Amniotic stem cell (primary cell): ENCODE measurements at places on chromosomes 2 and 18.

- DNase-seq = no peak
These were observed 223.4 kb downstream of the TFCP2L1 start for GRCh38 chr2:121061633-121062032.

DNA sequence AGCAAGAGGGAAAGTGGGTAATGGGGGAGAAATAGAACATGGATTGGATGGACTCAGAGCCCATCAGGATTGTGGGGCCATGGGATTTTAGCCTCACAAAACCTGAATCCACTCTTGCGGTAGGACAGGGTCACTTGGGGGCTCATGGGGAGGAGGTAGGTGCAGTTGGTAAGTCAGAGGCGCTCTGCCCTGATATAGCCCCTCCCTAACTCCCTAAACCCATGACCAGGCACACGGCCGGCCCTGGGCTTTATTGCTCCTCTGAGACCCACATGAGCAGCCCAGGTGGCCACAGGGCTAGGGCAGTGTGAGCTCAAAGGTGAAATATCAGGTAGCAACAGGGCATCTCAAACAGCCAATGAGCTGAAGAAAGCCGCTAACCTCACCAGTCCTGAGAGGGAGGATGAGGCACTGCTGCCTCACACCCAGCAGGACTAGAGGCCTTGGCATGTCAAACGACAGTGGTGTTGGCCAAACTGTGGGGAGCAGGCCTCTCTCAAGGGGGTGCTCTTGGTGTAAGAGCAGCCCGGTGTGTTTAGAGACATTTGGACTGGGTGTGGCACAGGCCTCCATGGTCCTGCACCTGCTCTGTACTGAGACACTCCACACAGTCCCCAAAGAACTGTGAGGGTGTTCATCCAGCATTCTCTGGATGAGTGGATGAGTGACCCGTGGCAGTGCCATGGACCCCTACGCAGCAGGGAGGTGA is 90.8 kb upstream of the HS6ST1 start:
- no peak for DNase-seq

- no peak for DNase-seq
These were observed 168.1 kb downstream of the NRXN1 start for GRCh38 chr2:50863856-50864255.

DNA sequence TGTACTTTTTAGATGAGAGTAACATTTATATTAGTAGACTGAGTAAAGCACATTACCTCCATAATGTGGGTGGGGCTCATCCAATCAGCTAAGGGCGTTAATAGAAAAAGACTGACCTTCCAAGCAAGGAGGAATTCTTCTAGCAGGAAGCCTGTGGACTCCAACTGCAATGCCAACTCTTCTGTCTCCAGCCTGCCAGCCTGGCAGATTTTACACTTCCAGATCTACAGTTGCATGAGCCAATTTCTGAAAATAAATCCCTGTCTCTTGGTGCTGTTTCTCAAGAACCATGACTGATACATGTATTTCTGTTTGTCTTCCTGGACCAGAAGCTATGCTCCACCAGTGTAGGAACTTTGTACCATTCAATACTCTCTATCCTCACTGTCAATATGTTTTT is 69.0 kb upstream of the LMAN1 start:
- DNase-seq = no peak

- no peak for DNase-seq
These were observed 22.1 kb upstream of the LBH start for GRCh38 chr2:30209227-30209626.

DNA sequence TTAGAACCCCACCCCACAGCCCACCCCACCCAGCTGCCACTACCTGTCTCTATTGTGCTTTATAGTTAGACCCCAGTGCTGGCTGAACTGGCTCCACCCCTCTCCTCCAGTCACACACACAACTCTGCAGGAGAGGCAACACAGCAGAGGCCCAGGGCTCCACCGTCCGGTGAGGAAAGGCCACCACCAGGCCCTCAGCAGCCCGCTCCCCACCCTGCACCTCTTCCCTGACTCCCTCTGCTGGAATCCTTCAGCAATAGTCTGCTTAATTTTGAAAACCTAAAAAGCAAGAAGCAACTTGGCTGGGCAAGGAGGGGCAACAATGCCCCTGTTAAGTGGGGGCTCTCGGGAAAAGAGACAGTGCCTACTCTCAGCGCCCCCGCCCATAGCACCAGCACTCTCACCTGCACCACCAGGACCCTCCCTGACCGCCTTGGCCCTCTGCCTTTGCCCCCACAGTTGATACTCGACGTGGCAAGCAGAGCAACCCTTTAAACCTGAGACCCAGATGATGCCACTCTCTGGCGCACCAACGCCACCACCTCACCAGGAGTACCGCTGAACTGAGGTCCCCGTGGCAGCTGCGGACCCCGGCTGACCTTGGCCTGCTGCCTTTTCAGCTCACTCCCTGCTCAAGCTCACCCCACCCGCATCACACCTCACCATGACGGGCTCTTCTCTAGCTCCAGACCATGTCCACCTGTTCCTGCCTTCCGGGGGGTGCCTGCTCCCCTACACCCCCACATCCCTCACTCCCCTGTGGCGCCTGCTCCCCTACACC is 45.7 kb downstream of the NDUFA10 start:
- DNase-seq = no peak

DNA sequence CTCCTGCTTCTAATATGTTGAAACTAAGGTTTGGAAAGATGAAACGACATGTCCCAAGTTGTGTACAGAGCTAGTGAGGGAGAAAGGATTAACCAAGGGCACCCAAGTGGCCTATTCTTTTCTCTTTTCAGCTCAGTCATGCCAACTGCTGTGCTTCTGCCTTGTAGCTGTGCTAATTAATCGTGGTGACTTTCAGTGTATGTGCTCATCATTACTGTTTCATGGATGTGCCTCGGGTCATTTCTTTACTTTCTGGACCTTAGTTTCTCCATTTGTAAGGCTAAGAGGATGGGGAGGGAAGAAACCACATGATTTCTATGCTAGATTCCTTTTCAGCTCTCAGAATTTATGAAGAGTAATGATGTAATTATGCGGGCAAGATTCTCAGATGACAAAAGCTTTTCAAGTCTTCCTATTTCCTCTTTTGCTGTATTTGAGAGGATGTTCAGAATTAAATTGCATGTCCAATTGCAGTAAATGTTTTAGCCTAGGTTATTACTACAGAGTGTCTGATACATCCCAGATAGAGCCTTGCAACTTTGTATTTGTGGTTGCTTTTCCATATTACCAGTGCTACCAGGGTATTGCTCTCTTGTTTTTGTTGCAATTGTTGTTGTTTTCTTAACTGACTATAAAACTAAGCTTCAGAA is 621.2 kb downstream of the CNTNAP5 start:
- no peak for DNase-seq

- peak; percentile 77 for DNase-seq
These were observed 371.9 kb downstream of the IRS1 start for GRCh38 chr2:226427538-226428307.

- DNase-seq = no peak
These were observed 48.7 kb downstream of the COA5 start for GRCh38 chr2:98559581-98559980.

DNA sequence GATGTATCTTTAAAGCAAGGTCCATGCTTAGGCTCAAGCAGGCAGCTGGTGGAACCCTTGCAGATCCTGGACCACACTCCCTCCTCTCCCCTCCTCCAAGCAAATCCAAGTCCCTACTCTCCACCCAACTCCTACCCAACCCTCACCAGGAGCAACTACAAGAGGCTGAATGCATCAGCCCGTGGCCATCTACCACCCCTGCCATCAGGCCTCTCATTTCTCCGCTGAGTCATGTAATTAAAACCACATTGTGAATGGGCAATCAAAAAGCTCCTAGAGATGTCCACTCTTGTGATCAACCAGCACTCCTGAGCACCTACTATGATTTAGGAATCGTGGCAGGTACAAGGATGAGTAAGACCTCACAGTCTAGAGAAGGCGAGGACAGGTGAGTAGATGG is 142.2 kb upstream of the CAPN13 start:
- no peak for DNase-seq

DNA sequence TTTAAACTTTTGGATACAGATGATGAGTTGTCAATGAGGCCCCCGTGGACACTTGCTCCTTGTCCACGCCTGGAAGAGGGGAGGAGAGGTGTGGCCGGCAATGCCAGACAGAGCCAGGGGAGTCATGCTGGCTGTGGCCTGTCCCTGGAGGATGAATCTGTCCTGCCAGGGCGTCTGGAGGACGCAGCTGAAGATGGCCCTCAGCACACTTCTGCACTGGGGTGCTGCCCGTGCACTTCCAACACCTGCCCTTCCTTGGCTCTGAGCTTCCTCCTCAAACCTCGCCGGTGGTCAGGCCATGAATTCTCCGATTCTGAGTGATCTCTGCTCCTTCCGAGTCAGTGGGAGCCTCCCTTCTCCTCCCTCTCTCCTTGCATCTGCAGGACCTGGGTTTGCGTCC is 56.4 kb downstream of the KCNF1 start:
- no peak for DNase-seq

- DNase-seq = no peak
These were observed 203.3 kb upstream of the NT5C1B start for GRCh38 chr2:18792684-18793083.

DNA sequence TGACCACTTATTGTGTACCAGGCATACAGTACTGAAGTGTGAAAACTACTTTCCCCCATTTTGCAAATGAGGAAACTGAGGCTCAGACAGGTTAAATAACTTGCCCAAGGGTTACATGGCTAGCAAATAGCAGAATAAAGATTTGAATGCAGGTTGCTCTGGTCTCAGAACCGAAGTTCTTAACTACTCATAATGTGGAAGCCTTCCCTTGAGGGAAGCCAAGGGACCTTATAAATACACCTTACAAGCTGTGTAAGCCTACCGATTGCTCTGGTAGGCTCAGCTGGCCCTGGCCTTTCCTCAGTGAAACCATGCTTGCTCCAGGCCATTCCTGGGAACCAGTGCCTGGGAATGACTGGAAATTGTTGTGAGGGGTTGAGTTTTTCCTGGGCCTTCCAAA is 114.6 kb upstream of the CDCA7 start:
- DNase-seq = no peak

- DNase-seq = no peak
These were observed 82.5 kb downstream of the EDAR start for GRCh38 chr2:108906403-108907077.

DNA sequence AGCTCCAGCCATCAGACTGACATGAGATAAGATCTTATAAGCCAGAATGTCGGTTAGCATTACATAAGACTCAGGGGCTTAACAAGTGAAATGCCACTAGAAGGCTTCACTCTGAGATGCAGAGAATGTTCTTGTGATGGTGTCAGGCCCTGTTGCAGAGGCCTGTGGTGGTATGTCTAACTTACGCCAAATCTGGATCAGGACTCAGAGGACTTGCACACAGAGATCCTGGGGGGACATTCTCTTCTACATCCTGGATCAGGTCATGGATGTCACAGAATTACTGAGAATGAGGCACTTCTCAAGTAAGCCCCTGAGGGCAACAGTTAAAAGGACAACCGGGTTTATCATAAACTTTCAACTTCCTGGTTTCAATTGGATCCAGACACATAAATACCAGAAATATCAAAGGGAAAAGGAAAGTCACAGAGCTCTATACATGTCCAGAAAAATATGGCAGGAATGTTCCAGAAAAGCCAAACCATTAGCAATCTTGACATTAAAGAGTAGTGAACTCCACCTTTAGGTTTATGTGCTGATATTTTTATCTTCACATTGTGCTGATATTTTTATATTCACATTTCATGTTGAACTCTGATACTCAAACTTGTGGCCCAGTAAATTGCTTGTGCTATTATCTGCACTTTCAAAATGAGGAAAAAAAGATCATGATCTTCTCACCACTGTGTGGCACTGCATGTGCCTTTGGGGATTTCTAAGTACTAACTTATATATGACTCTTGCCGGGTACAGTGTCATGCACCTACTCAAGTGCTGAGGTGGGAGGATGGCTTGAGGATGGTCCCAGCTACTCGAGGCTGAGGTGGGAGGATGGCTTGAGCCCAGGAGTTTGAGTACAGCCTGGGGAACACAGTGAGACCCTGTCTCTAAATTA is 137.5 kb upstream of the RNF152 start:
- DNase-seq = peak; percentile 54

- DNase-seq = no peak
These were observed 555.5 kb downstream of the ARHGAP15 start for GRCh38 chr2:143684551-143685320.

DNA sequence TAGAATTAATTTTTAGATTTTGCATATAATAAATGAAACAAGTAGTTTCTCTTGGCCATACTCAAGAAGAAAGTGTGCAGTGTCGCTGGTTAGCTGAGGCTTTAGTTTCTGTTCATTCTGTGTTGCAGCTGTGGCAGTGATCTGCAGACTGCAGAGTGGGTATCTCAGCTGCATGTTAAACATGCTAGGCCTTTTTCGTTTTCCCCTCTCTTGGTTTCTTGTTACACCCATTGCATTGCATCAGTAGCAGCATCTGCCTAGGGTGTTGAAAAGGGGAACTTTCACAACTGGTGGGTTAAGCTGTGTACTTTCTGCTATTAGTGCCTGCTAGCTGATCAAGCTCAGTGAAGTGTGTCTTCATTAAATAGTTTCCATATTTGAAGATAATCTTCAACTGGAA is 51.3 kb downstream of the ACSL3 start:
- DNase-seq = no peak

DNA sequence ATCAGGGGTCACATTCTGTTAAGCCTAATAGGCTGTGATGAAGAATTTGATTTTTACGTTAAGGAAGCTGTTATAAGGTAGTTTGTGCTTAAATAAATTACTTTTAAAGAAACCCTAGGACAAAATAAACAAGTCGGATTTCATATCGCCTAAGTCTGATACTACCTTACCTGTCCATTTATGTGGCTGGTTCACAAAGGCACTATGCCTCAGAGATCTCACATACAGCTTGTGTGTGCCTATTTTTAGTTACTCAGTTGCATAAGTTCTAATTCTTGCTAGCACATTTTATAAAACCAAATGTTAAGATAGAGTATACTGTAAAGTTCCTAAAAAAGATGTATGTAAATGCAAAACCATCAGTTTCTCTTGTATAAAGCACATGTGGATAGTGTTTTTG is 40.0 kb downstream of the AGFG1 start:
- DNase-seq = no peak

- DNase-seq = no peak
These were observed 64.9 kb upstream of the TFCP2L1 start for GRCh38 chr2:121349721-121350401.

DNA sequence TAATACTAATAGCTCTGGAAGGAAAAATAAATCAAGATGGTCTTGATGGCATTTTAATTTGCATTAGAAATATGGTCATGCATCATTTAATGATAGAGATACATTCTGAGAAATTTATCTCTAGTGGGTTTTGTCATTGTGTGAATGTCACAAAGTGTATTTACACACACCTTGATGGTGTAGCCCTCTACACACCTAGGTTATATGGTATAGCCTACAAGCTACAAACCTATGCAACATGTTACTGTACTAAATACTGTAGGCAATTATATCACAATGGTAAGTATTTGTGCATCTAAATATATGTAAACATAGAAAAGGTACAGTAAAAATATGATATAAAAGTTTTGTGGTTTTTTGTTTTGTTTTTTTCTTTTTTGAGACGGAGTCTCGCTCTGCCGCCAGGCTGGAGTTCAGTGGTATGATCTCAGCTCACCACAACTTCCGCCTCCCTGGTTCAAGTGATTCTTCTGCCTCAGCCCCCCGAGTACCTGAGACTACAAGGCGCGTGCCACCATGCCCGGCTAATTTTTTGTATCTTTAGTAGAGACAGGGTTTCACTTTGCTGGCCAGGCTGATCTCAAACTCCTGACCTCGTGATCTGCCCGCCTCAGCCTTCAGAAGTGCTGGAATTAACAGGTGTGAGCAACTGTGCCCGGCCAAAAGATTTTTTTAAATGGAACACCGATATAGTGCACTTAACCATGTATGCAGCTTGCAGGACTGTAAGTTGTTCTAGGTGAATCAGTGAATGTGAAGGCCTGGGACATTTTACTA is 83.7 kb upstream of the UBXN4 start:
- no peak for DNase-seq

- no peak for DNase-seq
These were observed 104.0 kb upstream of the REV1 start for GRCh38 chr2:99593692-99594427.
